ENCODE measurements at places on chromosomes 4 and X. TPM values are rescaled to one million over a fixed set of nuclear protein-coding genes. Genes with fewer than 3 reads are reported as not detected.

ETDA gene
- not detected for total RNA-seq

DNA sequence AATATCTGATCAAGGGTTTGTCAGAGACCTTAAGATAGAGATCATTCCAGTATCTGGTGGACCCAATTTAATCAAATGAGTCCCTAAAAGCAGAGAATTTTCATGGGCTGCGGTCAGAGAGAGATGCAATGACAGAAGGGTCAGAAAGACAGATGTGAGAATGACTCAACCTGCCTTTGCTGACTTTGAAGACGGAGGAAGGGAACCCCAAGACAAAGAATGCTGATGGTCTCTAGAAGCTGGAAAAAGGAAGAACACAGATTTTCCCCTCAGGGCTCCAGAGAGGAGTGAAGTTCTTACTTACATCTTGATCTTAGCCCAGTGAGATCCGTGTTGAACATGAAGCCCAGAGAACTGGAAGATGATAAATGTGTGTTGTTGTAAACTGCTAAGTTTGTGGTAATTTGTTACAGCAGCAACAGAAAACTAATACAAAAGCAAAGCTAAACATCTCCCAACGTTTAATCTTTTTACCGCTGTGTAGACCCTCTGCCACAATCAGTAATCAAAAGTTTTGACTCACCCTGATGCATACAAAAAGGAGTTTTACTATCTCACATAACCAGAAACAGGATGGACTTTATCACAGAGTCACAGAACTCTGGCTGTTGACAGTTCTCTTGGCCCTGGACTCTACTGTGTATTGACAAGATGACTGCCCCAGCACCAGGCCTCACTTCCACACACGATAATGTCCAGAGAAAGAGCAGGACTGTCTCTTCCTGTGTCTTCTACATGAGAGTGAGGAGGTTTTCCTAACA lies 70.2 kb upstream of the MAGEB2 start:
- DNase-seq, result no peak

DNA sequence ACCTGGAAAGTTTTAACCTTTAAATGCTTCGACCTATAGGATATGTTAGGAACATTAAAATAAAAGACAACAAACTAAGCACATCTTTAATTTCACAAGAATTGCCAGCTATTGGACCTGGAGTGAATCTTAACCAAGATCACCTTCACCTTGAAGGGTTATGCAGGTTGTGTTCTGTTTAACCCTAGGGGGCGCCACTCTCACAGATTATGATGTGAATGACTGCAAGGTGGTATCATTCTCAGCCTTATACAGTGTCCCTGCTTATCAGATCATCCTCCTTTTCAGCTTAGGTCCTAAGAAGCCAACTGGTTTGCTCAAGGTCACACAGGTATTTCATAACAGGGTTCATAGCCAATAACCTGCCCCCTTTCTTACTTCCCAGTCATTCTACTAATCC lies 23.5 kb downstream of the INTS6L start:
- peak; percentile 38 for DNase-seq

DNA sequence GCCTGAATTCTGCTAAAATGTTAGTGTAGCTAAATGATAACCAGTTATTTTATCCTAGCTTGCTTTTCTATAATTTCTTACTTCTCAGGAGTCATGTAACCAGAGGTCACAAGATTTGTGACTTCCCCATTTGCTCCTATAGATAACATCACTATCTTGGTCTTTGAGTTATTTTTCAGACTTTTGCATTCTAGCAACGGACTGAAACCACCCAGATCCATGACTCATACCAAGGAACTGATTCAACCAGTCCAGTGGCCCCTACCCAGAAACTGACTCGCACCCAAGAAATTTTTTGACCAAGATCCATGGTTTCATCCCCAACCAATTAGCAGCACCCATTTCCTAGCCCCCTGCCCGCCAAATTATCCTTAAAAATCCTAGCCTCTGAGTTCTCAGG lies 50.0 kb downstream of the IQCM start:
- DNase-seq, result no peak

MAGED4 gene
- 8.1 TPM for total RNA-seq

GRCh38 chr4:153963216-153963615 lies 174.3 kb upstream of the SFRP2 start:
- no peak for DNase-seq

IL2 gene
- 0.67 TPM for total RNA-seq

- peak; percentile 15 for DNase-seq
Measured at GRCh38 chr4:113952452-113953029, 26.9 kb downstream of the ARSJ start.

RHOXF2 gene
- not detected for total RNA-seq

BGN gene
- not detected for total RNA-seq

UGT8 gene
- 0.17 TPM for total RNA-seq

- DNase-seq, result no peak
Measured at GRCh38 chrX:255923-256331, 25.3 kb upstream of the PLCXD1 start.

PALLD gene
- not detected for total RNA-seq

- no peak for DNase-seq
Measured at GRCh38 chr4:99979872-99980271, 29.8 kb upstream of the H2AZ1 start.

DCAF4L1 gene
- total RNA-seq, result 0.42 TPM

PIR gene
- not detected for total RNA-seq

PRDM5 gene
- 0.28 TPM for total RNA-seq

GRCh38 chr4:41132055-41132683 lies 82.2 kb downstream of the APBB2 start:
- no peak for DNase-seq

- no peak for DNase-seq
Measured at GRCh38 chrX:104427693-104428092, 138.3 kb upstream of the IL1RAPL2 start.

SEC24B gene
- 37.7 TPM for total RNA-seq

HHIP gene
- total RNA-seq, result not detected

- DNase-seq, result no peak
Measured at GRCh38 chrX:37409278-37409677, 60.1 kb downstream of the PRRG1 start.

BEX4 gene
- 38.9 TPM for total RNA-seq
